CD8-positive, alpha-beta memory T cell (primary cell): ENCODE measurements at places on chromosomes 1 and 21. TPM values are rescaled to one million over a fixed set of nuclear protein-coding genes. Genes with fewer than 3 reads are reported as not detected.

DNA sequence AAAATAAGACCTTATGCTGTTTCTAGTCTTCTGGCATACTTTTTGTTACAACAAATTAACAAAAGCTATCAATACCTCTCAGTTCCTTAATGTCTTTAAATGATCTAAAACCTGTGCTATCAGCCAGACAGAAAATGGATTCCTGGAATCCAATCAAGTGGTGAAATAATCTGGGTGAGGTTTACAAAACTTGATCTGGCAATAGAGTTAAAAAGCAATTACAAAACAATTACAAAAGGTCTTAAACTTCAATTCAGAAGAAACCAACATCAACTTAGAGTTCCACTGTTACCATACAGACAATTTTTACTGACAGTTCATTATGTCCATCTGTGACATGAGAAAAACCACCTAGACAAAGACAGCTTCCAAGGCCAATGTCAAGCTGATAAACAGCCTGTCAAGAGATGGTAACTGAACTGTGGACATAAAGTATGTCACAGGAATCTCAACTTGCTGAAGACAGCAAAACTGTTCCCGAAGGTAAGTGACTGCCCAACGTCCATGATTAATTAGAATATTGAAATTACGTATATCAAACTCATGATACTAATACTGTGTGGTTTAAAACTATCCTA, 17.4 kb downstream of the ZZZ3 start:
- no peaks in the 10 kb centered on the region for H3K36me3 ChIP-seq
- H3K4me3 ChIP-seq = no peak overlapping the region
- no peak overlapping the region for H3K27ac ChIP-seq
- peaks cover 6% of the 10 kb centered on the region for H3K4me1 ChIP-seq
- no peak for DNase-seq
- H3K27me3 ChIP-seq = no peaks in the 10 kb centered on the region

DNA sequence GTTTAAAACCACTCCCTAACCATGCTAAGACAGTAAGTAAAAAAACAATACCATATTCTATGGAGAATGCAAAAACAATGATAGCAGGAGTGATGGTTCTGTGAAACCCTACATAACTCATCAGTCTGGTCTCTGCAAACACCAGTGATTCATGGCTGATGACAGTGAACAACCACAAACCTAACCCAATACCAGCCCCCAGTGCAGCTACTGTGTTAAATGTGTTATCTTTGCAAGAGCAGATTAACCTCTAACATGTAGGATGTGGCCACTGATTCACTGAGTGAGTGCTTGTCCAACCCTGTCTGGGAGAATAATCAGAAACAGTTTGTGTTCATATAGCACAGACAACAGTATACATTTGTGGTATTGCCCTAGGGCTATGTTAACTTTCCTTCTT, 100.2 kb upstream of the COG2 start:
- no peaks in the 10 kb centered on the region for H3K36me3 ChIP-seq
- no peak overlapping the region for H3K4me3 ChIP-seq
- H3K4me1 ChIP-seq = no peaks in the 10 kb centered on the region

- no peak for DNase-seq
- H3K27me3 ChIP-seq = no peaks in the 10 kb centered on the region
- H3K36me3 ChIP-seq = no peaks in the 10 kb centered on the region
- H3K4me3 ChIP-seq = no peak overlapping the region
- no peaks in the 10 kb centered on the region for H3K4me1 ChIP-seq
Measured at GRCh38 chr1:92441697-92442342, 44.9 kb downstream of the GFI1 start.

GRCh38 chr21:15250384-15250783, 185.6 kb upstream of the NRIP1 start:
- no peaks in the 10 kb centered on the region for H3K36me3 ChIP-seq
- DNase-seq = no peak
- no peaks in the 10 kb centered on the region for H3K4me1 ChIP-seq
- H3K27ac ChIP-seq = no peak overlapping the region
- H3K4me3 ChIP-seq = no peak overlapping the region

DNA sequence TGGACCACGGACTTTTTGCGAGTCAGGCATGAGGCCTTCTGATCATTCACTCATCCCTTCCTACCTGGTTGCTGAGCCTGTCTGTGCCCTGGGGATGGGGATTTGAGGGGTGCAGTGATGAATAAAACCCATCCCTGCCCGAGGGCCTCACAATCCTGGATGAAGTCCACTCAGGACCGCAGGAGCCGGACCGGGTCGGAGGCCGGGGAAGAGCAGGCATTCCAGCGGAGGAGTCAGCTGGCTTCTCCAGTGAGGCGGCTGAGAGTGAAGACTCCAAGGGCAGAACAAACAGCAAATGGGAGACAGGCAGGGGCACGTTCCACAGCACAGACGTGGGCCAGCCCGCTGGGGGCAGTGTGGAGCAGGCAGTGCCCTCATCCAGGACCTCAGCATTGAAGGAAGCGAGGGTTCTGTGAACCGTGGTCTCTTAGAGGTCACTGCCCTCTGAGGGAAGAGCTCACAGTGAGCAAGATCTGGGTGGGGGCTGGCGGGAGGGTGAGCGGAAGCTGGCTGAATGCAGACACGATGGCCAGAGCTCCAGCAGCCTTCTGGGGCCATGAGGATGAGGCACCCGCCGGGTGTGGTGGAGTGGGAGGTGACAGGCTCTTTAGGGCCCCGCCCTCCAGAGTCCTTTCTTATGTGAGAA, 10.9 kb upstream of the LRRC3 start:
- no peaks in the 10 kb centered on the region for H3K27me3 ChIP-seq
- H3K4me3 ChIP-seq = no peak overlapping the region
- H3K4me1 ChIP-seq = no peaks in the 10 kb centered on the region
- H3K27ac ChIP-seq = no peak overlapping the region
- H3K36me3 ChIP-seq = no peaks in the 10 kb centered on the region

DNA sequence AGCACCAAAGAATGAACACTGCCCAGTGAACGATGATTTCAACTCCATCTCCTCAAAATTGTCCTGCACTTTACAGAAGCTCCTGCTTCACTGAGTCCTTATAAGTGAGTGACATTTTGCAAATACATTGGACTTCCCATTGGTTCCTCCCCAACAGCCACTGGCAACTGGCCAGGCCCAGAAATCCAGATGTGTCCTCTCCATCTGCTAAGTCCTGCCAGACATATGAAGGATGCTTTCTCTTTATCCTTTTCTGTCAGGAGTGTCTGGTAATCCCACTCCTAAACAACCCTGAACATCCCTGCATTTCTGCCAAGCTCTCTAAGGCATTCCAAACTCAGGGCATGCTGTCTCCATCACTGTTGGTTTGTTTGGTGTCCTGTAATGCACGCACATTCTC, 271.8 kb downstream of the RRAGC start:
- no peak for DNase-seq
- no peaks in the 10 kb centered on the region for H3K27me3 ChIP-seq
- no peak overlapping the region for H3K27ac ChIP-seq
- no peak overlapping the region for H3K4me3 ChIP-seq

GRCh38 chr1:3644273-3644672, 5.6 kb downstream of the WRAP73 start:
- H3K27me3 ChIP-seq = no peaks in the 10 kb centered on the region
- peaks cover 10% of the 10 kb centered on the region for H3K36me3 ChIP-seq
- H3K4me1 ChIP-seq = peaks cover 12% of the 10 kb centered on the region
- H3K27ac ChIP-seq = no peak overlapping the region
- H3K4me3 ChIP-seq = no peak overlapping the region

- no peak overlapping the region for H3K4me3 ChIP-seq
- H3K36me3 ChIP-seq = no peaks in the 10 kb centered on the region
- DNase-seq = no peak
- H3K4me1 ChIP-seq = no peaks in the 10 kb centered on the region
Measured at GRCh38 chr1:7469255-7469938, 301.7 kb upstream of the VAMP3 start.

DNA sequence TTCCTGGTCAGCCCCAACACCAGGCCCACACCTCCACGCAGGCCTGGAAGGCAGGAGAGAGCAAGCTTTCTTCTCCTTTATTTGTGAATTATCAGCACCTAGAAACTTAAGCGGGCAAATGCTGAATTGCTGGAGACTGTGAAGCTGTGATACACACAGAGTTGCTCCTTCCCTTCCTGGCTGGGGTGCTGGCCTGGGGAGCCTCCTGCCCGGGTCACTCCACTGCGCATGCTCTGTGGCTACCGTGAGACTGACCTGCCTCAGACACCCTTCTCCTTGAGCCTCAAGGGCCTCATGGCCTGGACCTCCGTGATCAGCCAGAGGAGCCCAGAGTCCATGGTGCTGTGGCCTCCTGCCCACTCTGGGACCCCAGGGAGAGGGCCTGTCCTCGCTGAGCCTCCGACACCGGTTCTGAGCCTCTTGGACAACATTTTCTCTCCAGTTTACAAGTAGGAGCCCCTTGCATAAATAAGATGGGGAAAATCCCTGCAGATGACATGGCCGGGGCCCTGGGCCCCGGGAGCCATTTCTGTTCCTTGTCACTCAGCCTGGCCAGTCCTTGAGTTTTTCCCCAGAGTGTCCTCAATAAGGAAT, 18.0 kb downstream of the AGPAT3 start:
- peaks cover 32% of the 10 kb centered on the region for H3K4me1 ChIP-seq
- no peak overlapping the region for H3K4me3 ChIP-seq
- H3K36me3 ChIP-seq = peaks cover 17% of the 10 kb centered on the region
- DNase-seq = no peak
- peak overlapping the region; percentile 20 for H3K27ac ChIP-seq

Gene PRELP
- total RNA-seq = not detected

Gene ATP1B1
- total RNA-seq = 4.5 TPM

Gene IPO13
- 32.1 TPM for total RNA-seq

Gene NOS1AP
- total RNA-seq = not detected

Gene LDLRAP1
- total RNA-seq = 22.0 TPM

Gene TCHH
- total RNA-seq = 0.11 TPM
